T follicular helper cell (primary cell): ENCODE measurements at places on chromosomes 2 and 18.
A peak's percentile ranks its signal among the peaks of the same experiment; 100 is the strongest.

DNA sequence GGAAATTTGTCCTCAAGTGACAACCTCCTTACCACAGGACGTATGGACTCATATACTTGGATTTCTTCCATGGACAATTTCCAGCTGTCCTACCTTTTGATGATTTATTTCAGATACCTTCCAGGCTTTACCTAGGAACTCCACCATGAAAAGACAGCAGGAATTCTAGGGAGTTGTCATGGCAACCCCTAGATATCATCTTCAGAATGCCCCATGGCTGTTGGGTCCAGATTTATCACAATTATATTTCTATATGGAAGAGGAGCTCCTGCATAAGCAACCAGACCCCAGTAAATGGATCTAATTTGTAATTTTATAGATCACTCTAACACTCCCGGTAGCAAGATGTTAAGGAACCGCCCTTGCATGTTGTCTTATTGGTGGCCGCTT lies 102.3 kb upstream of the ZNF521 start:
- DNase-seq, result no peak

DNA sequence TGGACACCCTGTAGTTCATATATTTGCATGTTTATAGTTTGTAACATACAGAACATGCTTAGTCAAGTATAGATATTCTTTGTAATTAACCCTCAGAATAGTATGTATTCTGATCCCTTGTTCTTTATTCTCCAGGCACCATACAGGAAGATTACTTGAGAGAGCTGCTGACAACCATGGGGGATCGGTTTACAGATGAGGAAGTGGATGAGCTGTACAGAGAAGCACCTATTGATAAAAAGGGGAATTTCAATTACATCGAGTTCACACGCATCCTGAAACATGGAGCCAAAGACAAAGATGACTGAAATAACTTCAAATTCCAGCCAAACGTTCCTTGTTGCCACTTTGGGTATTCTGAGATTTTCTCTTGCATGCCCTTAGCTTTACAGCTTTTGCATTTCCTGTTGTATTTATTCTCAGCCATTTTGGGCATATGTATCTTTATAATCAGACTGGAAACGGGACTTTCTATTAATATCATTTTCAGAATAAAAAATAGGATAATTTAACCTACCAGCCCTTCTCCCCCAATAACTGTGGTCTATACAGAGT lies 6.2 kb upstream of the MYL12B start:
- DNase-seq, result no peak

- DNase-seq, result no peak
These were observed 33.4 kb downstream of the UPP2 start for GRCh38 chr2:158135096-158135495.

- no peak for DNase-seq
These were observed 130.0 kb upstream of the PXDN start for GRCh38 chr2:1874101-1874865.

DNA sequence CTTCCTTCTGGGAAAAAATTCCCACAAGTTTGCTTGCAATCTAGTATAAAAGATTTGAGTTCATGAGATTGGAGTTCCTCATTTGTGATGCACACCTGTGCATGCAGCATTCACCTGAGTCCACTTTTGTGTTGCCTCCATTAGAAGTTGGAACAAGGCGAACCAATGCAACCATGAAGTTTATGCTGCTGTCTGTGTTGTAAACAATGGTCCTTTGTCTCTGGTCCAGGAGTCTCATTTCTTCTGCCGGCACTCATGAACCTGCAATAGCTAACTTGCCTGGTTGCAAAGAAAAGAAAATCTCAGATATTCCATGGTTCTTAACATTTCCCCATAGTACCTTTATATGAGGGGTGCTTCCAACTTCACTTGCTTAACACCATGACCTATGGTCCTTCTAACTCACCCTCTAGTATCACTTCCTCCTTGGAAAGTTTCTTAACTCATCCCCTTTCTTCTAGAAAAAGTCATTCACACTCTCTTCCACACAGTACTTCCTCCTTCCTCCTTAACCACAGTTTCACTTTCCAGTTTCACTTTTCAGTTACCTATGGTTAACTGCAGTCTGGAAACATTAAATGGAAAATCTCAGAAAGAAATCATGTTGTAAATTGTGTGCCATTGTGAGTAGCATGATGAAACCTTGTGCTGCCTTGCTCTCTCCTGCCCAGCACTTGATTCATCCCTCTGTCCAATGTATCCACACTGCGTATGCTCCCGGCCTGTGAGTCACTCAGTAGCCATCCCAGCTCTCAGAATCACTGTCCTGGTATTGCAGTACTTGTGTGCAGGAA lies 128.8 kb upstream of the TRIB2 start:
- no peak for DNase-seq

DNA sequence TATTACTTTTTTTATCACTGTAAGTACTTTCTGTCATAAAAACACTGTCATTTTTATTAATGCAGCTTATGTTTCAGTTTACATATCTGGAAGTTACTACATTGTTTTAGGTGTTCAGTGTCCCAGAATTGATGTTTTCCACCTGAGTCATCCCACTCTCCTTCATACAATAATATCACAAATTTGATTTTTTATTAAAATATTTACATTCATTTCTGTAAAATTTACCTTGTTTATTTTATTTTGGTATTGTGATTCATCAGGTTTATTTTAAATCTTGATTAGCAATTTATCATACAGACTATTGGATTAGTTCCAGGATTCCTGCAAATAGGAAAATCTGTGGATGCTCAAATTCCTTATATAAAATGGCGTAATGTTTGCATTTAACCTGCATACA lies 1662.9 kb downstream of the SUCLG1 start:
- DNase-seq, result no peak

DNA sequence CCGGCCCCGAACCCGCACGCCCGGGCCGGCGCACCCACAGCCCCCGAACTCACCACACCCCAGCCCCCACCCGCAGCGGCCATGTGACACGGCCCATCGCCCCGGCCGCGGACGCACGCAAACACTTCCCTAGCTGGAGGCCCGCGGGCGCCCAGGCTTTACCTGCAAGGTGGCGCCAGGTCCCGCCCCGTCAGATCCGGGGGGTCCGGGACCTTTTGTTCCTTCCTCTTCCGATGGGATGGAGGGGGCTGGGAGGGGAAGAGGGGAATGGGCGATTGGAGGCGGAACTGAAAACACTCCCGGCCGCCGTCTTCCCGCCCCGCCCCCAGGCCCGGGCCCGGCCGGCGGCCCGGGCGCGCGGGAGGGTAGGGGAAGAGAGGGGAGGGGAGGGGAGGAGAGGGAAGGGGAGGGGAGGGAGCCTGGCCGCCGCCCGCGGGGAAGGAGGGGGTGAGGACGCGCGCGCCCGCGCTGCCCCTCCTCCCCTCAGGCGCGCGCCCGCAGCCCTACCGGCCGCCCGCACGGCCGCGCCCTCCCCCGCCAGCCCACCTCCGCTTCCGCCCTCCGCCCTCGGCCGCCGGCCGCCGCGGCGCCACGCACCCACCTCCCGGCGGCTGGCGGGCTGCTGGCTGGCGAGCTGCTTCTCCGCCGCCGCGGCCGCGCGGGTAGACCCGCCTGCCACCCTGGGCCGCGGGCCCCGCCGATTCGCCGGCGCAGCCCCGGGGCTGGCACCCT lies at the start of gene SMAD2:
Gene SMAD2, minus strand, starts transcription at position 461 of the 732 bp plus-strand sequence. CDS start 33,903 bp downstream, outside the sequence.
- DNase-seq, result peak; percentile 59

DNA sequence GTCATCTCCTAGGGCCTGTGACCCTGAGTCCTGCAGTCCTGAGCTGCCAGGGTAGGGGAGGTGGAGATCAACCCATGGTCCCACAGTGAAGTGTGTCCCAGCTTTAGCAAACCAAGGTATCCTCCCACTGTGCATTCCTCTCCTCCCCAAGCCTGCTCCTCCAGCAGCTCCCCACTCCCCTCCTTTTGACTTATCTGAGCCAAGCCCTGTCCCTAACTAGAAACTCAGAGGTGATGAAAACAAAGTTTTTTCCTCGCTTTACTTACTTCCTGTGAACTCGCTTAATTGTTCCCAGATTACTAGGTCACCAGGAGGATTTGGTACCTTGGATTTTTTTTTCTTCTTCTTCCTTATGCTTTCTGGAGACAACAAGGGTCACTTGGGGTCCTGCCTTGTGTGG lies 80.8 kb downstream of the EHD3 start:
- DNase-seq, result no peak

GRCh38 chr2:130814931-130815680 lies 21.6 kb upstream of the ARHGEF4 start:
- DNase-seq, result no peak

DNA sequence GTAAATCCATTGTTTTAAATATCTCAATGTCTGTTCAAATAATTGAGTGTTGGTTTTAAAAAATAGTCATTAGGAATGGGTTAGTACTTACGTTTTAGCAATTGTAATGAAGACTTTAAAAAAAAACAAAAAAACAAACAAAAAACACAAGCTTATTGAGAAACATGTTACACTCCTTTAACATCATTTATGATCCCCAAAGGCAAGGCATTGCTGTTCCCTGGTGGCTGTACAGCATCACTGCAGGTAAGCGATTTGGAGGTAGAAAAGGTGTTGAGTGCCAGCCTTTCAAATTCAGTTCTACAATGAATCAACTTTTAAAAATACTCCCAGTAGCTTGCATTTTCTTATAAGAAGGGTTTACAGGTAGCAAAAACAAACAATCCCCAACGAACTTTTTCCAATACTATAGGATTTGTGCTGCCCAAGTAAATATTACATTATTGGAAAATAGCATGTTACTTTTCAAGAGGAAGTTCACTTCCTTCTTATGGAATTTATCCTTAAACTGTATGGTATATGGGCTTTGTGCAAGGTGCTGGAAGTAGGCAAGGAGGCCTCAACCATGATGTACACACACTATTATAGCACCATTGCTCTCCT lies 27.5 kb downstream of the CNRIP1 start:
- DNase-seq, result peak; percentile 6

GRCh38 chr2:65437392-65438135 lies 5.2 kb upstream of the SPRED2 start:
- DNase-seq, result no peak

DNA sequence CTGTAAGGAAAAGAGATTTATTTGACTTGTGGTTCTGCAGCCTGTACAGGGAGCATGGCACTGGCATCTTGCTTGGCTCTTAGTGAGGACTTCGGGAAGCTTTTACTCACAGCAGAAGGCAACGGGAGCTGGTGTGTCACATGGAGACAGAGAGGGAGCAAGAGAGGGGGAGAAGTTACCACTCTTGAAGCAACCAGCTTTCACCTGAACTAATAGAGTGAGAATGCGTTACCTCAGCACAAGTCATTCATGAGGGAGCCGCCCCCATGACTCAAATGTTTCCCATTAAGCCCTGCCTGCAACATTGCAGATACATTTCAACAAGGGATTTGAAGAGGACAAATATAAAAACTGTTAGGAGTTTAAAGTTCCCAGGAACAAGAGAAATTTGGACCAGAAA lies 190.0 kb downstream of the CYRIA start:
- DNase-seq, result no peak

DNA sequence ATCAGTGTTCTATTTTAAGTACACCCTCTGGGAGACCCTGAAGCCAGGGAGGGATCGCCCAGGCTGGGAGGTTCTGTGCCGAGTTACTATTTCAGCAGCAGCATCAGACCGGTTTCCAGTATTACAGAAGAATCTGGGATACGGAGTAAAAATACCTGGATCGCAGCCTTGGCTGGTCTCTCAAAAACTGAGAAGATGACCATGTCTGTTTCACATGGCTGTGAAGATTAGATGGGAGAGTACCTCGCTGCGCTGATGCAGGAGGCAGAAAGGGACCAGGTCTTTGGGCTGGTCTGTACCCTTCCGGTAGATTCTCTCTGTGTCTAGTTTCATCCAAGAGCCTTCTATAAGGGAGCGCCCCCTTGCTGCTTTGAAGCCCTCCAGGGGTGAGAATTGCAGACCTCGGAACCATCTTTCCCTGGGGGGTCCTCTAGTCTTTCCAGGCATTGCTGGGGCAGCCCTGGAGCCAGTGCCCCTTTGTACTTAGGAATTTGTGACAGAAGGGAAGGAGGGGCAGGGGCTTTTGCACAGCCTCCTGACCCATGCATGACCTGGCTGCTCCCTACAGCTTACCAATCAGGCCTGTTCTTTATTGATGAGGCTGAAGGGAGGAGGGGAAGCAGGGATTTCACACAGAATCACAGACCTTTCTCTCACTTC lies 56.3 kb upstream of the MAPRE3 start:
- no peak for DNase-seq

GRCh38 chr18:73249030-73249429 lies 381.2 kb upstream of the NETO1 start:
- no peak for DNase-seq

GRCh38 chr2:12321886-12322285 lies 394.9 kb upstream of the TRIB2 start:
- no peak for DNase-seq

DNA sequence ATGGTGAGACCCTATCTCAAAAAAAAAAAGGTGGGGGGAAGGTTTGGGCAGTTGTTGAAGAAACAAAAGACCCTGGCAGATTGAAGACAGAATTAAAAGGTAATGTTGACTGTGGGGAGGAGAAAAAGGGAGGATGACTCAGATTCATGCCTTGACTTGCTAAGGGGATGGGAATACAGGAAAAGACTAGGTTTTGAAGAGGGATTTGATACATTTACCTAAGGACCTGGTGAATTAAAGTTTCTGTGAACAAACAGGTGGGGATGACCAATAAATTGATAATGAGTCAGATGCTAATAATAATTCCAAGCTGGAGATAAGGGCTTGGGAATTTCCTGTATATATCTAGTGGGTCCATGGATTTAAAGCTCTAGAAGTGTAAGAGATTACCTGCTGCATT lies 27.6 kb downstream of the TTR start:
- DNase-seq, result no peak

DNA sequence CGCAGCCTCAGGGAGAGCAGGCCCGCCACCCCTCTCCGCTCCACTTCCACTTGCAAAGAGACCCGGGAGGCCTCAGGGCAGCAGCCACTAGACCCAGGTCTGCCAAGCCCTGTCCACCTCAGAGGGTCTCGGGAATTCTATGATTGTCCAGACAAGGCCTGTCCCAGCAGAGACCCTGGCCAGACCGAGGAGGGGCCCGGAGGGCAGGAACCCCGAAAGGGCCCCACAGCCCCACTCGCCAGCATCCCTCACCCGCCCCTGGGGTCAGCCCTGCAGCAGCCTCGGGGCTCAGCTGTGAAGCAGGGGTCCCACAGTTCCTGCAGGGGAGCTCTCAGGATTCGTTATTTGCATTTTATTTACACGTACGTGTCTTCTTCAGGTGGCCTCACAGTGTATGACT lies 269.5 kb downstream of the EIPR1 start:
- DNase-seq, result no peak

DNA sequence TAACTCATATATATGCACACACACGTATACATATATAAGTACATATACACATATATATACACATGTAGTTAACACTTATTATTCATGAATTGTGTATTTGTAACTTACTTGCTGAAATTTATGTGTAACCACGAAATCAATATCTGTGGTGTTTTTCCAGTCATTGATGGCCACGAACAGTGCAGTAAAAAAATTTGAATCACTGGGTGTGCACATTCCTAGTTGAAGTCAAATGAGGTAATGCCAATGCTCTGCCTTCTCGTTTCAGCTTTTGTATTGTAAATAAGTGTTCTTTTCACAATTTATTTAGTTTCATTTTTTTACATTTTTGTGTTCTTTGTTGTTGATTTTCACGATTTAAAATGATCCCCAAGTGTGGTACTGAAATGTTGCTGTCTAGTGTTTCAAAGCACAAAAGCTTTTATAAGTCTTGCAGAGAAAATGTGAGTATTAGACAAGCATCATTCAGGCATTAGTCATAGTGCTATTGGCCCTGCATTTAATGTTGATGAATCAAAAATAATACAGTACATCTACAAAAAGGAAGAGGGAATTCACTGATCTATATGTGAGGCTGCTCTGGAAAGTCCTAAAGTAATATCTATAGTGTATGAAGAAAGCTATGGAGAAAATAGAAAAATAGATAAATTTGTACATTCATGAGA lies 419.0 kb downstream of the DSC3 start:
- DNase-seq, result no peak
